Glutamatergic neuron (in vitro differentiated cells): ENCODE measurements at places on chromosomes 3 and 15. TPM values are rescaled to one million over a fixed set of nuclear protein-coding genes. Genes with fewer than 3 reads are reported as not detected.
A peak's percentile ranks its signal among the peaks of the same experiment; 100 is the strongest.

ERICH6 gene
- total RNA-seq = 0.69 TPM

CLDN16 gene
- not detected for total RNA-seq

GLDN gene
- 0.56 TPM for total RNA-seq

TRH gene
- total RNA-seq = 1.7 TPM

NRROS gene
- total RNA-seq = 0.42 TPM

DNA sequence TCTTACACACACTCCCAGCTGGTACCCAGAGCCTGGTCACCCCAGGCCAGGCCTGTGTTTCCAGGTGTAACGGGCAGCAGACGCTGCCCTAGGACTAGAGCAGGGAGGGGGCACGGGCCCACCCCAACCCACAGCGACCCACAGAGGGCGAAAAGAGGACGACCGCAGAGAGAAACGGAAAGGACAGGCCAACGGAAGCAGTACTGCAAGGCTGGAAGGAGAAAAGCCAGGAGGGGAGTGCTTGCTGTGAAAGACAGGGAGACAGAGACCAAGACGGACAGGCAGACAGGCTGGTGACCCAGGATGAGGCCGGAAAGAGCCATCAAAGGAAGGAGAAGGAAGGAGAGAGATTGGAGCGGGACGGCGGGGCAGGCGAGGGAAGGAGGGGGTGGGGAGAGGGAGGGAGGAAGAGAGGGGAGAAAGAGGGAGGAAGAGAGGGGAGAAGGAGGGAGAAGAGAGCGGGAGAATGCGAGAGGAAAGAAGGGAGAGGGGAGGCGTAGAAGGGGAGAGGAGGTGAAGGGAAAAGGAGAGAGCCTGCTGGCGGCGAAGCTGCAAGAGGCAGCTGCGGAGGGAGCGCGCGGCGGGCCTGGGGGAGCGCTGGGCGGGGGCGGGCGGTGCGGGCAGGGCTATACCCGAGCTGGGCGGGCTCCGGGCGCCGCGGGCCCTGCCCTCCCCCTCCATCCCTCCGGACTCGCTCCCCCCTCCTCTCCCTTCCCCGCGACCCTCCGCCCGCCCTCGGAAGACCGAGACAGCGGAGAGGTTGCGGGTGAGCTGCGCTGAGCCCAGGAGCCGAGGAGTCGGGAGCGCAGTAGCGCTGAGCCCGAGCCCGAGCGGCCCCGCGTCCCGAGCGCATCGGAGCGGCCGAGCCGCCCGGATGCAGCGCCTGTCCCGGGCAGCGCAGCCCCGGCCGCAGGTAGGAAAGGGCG is at the start of gene SLC6A1:
TSS of gene SLC6A1 (plus strand) at position 732 of the 926 bp plus-strand sequence. CDS start 24,464 bp downstream, outside the sequence.
- peak; percentile 58 for DNase-seq

DNA sequence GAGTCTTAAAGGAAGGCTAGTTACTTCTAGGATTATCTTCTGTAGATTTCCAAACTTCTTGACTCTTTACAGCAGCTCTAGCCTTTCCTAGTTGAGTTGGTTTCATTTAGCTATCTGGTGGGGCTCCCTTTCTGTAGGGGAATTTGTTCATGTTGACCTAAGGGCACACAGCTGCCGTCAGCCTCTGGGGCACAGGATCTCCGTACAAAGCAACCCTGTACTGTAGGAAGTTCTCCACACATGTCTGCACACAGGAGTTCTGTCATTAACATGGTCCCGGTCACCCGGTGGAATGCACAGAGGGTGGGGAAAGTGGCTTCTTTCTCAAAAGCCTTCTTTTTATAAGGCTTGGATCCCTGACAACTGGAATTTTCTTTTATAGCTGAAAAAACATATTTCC is 88.7 kb upstream of the TNIK start:
- no peak for DNase-seq

GRCh38 chr3:151174351-151174750 is 28.7 kb downstream of the GPR171 start:
- no peak for DNase-seq

GRCh38 chr3:56800130-56800831 is 1.5 kb downstream of the ARHGEF3 start:
- no peak for DNase-seq

- DNase-seq = no peak
Measured at GRCh38 chr3:51932471-51933370, 9.0 kb downstream of the RRP9 start.

- DNase-seq = no peak
Measured at GRCh38 chr3:134833453-134834163, 38.5 kb downstream of the EPHB1 start.

GRCh38 chr3:160038862-160039562 is 50.4 kb downstream of the IL12A start:
- peak; percentile 62 for DNase-seq

DNA sequence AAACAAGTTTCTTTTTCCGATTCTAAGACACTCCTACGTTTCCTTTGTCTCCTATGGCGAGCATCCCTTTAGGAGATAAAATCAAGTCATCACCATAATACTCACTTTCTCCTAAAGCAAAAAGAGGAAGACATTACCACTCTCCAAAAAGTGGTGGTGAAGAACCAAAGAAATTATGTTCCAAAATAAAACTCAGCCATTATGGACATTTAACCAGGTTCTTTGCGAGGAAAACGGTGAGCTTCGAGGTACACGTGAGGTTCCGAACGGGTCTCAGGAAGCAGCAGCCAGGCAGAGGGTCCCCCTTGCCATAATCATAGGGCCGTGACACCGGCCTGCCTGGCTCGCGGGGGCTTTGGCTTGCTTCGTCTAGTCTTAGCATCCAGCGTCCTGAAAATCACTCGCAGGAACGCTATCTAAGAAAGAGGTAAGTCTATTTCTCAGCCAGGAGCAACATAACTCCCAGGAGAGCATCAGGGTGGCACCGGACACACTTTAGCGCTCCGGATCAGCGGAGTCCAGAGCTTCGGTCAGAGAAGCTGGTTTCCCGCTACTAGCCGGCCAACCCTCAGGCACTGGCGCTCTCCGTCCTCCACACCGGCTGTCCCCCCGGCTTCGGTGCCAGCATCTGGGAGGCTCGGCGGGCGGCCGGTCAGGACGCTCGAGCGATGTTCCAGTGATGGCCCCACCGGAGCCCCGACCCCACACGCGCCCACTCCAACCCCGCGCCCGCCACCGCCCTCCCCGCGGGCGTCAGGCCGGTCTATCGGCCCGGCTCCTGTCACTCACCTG is 581 bp downstream of the IP6K1 start:
- peak; percentile 54 for DNase-seq

GRCh38 chr3:36399933-36400332 is 19.6 kb downstream of the STAC start:
- no peak for DNase-seq

GRCh38 chr15:94970802-94971201 is 739.4 kb downstream of the MCTP2 start:
- no peak for DNase-seq

DNA sequence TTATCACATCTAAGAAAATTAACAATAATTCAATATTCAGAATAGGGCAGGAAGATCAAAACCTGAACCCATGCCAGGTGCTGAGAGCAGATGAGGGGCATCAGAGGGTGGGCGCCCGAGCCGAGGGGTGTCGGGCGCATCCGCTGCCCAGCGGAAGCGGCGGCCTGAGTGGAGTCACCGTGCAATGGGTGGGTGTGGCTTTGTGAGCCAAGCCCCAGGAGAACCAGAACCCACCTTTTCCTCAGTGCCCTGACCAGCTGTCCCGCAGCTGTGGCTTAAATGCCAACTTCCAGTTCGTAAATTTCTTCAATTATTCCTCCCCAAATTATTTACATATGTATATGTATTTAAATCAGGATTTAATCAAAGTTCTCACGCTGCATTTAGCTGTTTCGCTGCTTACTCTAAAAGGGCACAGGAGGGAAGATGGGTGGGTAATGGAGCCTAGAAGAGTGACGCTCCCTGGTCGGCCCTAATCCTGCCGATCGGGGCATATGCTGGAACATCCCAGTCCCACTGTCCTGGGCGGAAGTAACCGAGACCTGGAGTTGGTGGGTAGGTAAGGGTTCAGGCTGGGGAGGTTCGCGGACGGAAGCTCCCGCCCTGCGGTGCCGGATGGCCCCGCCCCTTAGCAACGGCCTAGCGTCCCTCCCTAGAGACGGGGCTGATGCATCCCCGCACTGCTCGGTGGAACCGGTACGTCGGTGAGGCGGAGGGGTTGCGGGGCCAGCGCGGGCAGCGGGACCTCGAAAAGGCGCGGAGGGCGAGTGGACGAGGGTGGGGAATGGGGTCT is 1.3 kb downstream of the DNAH1 start:
- DNase-seq = peak; percentile 87

DNA sequence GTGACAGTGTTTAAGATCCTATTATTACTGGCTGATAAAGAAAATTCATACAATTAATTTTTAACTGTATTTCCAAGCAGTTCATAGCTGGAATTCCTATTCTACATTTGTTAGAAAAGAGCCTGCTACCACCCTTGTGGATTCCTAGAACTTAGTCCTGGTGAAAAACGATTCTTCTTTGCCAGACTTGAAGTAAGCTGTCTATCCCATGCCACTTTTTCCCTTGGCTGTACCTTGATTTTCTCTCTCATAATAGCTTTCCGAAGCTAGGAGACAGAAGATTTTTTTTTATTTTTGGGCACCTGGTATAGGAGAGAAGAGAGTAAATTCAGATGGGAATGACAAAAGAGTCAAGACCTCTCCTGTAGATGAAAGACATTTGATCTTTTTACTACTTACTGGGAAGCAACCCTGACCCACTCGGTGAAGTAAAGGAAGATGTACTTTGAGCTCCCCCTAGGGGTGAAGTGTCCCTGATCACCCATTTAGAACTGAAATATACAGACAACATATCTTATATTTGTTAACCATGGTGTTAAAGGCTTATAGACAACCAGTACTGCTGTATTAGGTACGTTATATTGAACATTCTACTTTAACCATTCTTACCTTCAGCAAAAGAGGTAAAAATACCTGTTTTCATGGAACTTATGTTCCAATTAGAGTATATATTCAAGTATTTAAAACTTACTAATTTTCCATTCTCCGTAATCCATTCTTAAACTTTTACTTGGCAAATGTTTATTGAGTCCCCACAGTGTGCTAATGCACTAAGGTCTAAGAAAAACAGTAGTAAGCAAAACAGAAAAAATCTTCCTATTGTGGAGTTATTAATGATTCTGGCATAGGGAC is 36.2 kb upstream of the C3orf38 start:
- peak; percentile 25 for DNase-seq

DNA sequence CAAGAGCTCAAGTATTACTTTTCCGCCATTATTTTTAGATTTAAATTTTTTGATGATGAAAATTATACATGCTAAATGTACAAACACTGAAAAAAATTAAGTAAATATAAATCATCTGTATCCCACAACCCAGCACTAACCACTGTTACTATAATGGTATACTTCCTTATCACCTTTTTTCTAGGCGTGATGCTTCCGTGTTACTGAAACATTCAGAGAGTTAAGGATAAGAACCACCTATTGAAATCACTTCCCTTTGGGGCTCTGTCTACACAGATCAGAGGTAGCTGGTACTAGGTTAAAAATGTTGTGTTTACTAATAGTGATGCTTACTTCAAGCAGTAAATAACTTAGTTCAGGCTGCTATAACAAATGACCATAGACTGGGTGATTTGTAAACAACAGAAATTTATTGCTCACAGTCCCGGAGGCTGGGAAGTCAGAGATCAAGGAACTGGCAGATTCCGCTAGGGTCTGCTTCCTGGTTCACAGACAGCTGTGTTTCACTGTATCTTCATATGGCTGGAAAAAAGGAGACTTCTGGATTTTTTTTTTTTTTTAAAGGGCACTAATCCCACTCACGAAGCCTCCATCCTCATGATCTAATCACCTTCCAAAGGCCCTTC is 6.4 kb downstream of the SNX4 start:
- no peak for DNase-seq

DNA sequence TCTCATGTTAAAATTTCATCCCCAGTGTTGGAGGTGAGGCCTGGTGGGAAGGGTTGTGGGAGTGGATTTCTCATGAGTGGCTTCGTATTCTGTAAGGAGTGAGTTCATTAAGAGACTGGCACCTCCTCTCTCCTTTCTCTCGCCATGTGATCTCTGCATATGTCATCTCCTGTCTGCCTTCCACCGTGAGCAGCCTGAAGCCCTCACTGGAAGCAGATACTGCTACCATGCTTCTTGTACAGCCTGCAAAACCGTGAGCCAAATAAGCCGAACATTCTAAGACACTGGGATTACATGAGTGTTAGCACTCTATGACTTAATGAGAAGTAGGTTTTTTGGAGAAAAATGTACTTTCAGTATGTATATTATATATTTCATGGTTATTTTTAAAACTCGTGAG is 6.8 kb upstream of the GABPB1 start:
- no peak for DNase-seq

GRCh38 chr3:126965526-126966080 is 17.3 kb upstream of the PLXNA1 start:
- peak; percentile 5 for DNase-seq

DNA sequence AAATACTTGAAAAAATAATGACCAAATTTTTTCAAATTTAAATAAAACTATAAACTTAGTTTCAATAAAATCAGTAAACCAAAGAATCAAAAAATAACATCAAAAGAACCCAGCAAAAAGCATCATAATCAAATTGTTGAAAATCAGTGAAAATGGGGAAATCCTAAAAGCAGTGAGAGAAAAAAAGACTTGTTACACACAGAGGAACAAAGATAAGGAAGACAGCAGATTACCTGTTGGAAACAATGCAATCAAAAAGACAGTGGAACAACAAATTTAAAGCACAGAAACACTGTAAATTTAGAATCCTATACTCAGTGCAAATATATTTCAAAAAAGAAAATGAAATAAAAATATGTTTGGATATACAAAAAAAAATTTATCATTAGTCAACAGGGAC is 156.2 kb upstream of the LMCD1 start:
- DNase-seq = no peak

GRCh38 chr3:44072601-44073540 is 168.8 kb upstream of the TOPAZ1 start:
- no peak for DNase-seq
